Hematopoietic multipotent progenitor cell treated with erythropoietin and hydrocortisone succinate and interleukin-3 and kit ligand, for 4 days (in vitro differentiated cells): ENCODE measurements at places on chromosomes 1 and 21.

DNA sequence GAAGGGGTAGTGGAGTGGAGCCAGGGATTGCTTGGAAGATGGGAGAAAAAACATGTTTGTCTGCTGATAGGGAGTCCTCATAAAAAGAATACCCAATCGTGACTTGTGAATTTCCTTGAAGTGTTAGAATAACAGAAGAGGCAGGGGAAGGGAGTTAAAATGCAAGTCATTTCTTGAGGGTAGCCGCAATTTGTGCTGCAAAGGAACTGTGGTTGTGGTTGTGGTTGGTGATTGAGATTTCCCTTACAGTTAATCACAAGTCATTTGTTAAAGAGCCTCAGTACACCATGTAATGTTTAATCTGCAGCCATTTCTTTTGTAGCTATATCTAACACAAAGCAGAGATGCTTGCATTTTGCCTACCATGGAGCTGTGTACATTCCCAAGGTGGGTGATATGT is 38.5 kb upstream of the EGLN1 start:
- DNase-seq: peak; percentile 97

DNA sequence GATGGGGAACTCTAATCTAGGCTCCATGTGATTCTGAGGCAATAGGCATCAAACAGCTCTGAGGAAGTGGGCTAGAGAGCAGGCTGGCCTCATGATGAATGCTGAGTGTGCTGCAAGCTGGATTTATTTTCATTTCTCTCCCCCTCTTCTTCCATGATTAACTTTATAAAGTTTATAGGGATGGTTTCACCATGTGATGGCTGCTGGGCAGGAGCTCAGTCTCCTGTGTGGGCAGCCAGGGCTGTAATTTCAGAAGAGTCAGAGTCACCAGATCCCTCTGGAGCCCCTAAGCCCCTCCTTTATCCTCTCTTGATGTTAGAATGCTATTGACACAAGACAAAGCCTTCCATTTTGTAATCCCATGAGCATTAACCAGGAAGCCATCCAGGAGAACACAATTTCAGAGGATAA is 143.6 kb downstream of the CNIH3 start:
- no peak for DNase-seq

DNA sequence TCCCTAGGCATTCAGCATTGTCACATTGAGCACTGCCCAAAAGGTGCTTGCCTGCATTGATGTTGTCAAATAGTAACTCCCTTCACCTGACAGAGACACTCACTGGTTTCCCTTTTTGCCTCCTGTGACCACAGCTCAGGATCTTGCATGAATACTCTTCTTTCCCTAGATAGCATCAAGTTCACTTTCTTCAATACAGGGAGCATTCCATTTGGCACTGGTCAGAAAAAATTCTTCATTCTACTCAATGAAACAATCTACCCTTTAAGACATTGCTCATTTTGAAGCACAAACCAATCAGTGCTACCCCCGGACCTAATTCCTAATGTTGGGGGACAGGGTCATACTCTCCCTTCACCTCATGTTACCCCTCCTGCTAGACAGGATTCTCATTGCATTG is 319.0 kb upstream of the SNX7 start:
- DNase-seq: no peak

- no peak for DNase-seq
These were observed 3.7 kb upstream of the FGGY start for GRCh38 chr1:59293206-59293605.

- no peak for DNase-seq
These were observed 14.2 kb downstream of the TXNIP start for GRCh38 chr1:145982010-145982723.

DNA sequence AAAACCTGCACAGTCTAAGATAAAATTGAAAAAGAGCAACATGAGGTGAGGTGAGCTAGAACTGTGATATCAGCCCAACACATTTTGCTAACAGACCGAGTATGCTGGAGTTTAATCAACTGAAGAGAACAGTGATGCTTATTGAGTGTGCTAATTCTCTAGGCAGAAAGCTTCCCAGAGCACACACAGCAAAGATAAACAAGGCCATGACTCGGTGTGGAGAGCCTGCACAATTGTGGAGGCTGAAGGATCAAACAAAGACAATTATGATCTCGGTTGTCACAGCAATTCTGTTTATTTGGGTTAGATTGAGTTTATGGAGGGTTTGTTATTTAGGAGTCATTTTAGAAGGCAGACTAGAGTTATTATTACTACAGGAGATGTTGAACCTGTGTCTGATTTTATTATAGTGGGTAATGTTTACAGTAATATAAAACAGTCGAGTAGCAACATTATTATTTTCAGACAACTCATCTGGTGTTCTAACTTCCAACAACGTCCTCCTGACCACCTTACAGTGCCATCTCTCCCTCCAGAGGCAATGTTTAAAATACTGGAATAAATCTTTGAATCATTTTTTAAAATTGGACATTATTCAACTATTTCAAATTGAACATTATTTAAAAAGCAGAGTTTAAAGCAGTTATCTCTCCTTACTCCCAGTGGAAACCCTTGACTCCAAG is 40.2 kb downstream of the DPT start:
- DNase-seq: no peak

DNA sequence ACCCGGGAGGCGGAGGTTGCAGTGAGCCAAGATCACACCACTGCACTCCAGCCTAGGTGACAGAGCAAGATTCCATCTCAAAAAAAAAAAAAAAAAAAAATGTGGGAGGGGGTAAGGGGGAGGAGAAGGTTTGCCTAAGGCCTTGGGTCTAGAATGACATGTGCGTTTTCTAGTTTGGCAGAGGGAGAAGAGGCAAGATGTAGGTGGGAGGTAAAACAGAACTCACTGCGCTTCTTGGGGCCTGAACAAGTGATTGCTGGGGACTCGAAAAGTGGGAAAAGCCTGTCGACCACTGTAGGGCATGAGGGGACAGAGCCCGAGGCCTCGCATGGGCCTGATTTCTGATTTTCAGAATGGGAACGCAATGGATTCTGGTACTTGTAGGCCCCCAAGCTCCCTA is 19.9 kb downstream of the RUNX3 start:
- no peak for DNase-seq

GRCh38 chr1:15849775-15850324 is 2.3 kb downstream of the SPEN start:
- DNase-seq: peak; percentile 89

GRCh38 chr1:36609241-36610027 is 126.7 kb upstream of the CSF3R start:
- DNase-seq: peak; percentile 85

GRCh38 chr21:31397515-31397926 is 53.5 kb upstream of the TIAM1 start:
- peak; percentile 53 for DNase-seq

DNA sequence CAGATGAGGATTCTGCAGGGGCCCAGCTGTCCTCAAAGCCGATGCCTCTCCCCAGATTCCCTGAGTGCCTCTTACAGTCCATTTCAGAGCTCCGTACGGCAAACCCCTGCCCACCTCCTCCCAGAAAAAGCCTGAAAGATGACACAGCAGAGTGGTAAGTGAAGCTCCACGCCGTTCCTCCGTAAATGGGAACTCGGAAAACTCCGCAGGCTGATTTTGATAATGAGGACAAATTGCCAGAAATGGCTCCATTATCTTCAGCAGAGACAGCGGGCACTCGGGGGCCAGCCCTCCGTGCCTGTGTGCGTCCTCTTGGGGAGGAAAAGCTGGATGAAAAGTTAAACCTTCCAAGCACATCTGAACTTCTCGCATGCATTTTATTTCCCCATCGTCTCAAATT is 81.1 kb downstream of the NPHP4 start:
- DNase-seq: no peak

DNA sequence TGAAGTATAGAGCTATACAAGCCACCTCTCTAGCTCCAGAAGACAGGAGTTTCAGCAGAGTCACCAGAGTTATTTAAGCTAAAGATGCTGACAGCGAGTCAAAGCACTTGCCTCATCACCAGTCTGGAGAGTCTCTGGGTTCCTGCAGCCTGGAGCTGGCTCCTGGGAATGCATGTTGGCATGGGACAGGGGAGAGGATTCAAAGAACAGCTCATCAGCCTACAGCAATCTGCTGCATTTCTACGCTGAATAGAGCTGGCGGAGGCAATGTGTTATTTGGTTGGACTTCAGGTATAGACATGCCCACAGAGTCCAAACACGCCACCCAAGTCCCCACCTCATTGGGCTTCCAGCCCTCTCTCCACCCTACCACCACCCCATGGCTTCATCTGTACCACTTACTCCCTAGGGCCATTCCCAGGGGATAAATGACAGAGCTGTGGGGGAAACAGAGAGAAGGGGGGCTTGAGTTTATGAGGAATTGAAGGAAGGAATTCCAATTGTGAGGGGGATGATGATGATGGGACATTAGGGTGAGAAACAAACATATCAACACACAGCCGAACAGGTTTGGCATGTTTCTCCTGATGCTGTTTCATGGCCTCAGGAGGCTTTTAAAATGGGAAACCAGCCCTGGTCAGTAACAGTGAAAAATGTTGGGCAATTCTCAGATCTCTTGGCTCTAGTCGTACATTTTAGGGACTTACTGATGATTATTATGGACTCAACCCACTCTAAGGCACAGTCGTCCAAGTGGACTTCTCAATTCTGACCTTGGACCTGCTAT is 58.4 kb downstream of the PLEKHA6 start:
- DNase-seq: no peak

GRCh38 chr1:151905070-151905442 is 4.3 kb downstream of the THEM4 start:
- peak; percentile 61 for DNase-seq

- DNase-seq: no peak
These were observed 35.0 kb downstream of the COL18A1 start for GRCh38 chr21:45439901-45440461.

GRCh38 chr1:108646648-108647269 is 14.1 kb downstream of the HENMT1 start:
- DNase-seq: peak; percentile 94

GRCh38 chr1:167447521-167448136 is 70.7 kb downstream of the CD247 start:
- DNase-seq: peak; percentile 90

DNA sequence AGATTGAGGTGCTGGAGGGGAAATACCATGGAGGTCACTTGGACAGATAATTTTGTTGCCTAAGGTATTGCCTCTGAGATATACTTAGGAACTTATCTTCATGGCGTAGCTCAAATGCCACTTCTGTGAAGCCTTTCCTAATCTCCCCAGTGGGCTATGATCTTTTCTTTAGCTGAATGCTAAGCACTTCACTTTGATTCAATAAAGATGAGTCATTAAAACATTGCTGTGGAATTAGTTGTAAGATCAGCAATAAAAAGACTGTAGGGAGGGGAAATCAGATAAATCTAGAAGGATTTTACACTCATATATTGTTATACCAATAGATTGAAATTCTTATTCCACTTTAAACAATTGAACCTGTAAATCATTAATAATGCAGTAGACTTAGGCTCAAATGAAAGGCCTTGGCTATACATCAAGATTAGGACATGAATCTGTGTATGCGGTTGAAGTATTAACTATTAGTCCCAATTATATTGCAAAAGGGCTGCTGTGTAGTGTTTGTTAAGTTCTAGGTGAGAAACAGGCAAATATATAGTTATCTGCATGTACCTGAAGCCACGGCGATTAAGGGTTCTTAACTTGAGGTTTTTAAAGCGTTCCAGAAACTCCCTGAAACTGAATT is 19.2 kb upstream of the MAGOH start:
- no peak for DNase-seq

GRCh38 chr21:35091496-35091895 is 42.4 kb upstream of the RUNX1 start:
- DNase-seq: no peak

DNA sequence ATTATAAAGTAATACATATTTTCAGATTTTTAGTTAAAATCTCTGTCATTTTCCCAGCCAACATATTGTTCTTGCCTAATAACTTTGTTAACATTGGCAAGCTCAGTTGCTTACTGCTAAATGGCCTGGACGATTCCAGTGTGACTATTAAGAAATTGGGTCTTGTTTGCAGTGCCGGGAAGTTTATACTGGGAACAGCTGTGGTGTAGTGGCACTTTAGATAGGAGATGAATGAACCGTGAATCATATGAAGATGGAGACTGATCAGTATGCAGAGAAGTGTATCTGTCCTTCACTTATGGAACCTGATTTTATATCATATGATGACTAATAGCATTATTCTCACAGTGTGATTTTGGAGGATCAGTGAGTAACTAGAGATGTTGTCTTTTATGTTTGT is 3.3 kb downstream of the CHRM3 start:
- no peak for DNase-seq

DNA sequence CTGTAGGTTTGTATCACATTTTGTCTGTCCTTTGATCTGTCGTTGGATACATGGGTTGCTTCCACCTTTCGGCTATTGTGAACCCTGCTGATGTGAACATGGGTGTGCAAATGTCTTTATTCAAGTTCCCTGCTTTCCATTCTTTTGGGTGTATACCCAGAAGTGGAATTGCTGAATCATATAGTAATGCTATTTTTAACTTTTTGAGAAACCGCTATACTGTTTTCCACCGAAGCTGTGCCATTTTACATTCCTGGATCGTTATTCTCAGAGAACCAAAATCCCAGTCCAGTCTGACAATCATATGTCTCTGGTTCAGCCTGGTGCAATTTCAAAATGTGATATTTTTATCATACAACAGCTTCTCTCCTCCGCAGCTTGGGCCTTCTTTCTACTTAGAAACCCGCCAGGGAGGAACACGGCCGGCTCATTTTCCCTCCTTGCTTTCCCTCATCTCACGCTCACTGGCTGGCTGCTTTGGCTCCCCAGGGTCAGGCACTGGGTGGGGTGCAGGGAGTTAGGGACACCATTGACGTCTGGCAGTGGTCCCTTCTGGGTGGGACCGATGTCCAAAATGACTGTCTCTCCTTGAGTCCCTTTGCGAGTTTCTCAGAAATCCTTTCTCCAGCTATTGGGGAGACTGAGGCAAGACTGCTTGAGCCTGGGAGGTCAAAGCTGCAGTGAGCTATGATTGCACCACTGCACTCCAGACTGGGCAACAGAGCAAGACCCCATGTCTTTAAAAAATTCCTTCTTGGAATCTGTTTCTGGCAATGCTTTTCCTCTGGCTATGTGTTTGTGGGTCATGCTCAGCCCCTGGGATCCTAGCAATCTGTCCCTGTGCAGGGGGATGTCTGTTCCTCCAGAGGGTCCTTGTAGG is 73.5 kb upstream of the AKT3 start:
- no peak for DNase-seq

- peak; percentile 69 for DNase-seq
These were observed 4.4 kb downstream of the AK2 start for GRCh38 chr1:33032126-33032869.

GRCh38 chr1:180889325-180889724 is 23.4 kb upstream of the KIAA1614 start:
- DNase-seq: no peak

DNA sequence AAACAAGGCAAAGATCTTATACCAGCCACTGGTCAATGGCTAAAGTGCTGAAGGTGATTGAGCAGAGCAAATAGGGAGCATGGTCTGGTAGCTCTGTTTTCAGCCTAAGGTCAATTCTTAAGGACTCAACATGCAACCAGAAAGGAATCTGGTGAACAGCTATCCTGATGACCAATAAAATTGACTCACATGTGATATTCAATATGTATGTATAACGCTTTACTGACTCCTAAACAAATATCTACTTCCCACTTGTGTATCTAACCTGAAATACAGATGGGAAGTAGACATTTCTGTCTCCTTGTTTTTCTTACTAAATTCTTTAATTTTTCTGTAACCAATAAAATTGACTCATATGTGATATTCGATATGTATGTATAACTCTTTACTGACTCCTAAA is 24.9 kb upstream of the CTH start:
- DNase-seq: no peak

- DNase-seq: peak; percentile 88
These were observed 1.9 kb downstream of the S100A11 start for GRCh38 chr1:152034654-152035538.

- DNase-seq: peak; percentile 67
These were observed 447 bp downstream of the RUNX3 start for GRCh38 chr1:24929398-24930259.

- peak; percentile 20 for DNase-seq
These were observed 531 bp downstream of the SNIP1 start for GRCh38 chr1:37553598-37553926.
